ENCODE measurements at places on chromosomes 16 and 17.

GRCh38 chr17:80724775-80725266, 180.2 kb downstream of the RPTOR start:
- no peak for DNase-seq

GRCh38 chr17:44268709-44269534, 987 bp upstream of the SLC4A1 start:
- DNase-seq = no peak

DNA sequence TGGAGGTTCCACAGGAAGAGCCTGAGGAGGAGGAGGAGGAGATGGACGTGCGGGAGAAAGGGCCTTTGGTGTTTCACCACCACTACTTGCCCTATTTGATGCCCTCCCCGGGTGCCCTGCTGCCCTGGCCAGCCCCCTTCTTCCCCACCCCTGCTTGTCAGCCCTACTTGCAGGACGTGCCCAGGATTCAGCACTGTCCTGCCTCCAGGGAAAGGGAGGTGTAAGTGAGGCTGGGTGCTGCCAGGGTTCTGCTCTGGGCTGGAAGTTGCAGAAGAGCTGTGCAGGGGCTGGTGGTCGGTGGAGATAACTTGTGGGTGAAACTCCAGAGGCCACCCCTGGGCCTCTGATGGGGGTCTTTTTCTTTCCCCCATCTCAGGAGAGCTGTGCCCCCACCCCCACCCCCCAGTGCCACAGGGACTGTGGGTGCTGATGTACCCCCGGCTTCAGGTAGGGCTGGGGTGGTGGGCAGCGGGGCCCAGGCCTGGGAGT, 3.0 kb downstream of the PRR29 start:
- DNase-seq = no peak

DNA sequence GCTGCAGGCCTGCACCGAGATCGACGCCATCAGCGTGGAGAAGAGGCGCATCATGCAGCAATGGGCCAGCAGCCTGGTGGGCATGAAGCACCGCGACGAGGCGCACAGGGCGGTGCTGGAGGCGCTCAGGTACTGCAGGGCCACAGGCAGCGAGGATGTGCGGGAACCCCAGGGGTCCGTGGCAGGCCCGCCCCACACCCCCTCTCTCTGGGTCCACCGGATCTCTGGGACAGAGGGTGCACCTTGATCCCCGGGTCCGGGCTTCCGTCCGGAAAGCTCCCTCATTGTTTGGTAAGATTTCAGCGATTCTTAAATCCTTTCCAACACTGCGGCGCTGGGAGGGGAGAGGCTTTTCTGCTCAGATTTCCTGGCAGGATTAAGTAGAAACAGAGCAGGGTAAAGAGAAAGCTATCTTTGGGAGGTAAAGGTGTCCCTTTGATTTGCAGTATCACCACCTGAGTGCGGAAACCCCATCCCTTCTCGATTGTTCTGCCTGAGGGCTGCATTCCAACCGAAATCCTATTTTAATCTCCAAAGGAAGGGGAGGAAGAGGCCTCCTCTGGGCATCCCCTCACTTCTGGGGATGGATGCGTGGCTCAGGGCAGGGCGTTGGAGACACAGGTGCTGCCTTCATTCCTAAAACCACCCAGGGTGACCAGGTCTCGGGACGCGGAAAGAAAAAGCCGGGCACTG, 29.2 kb downstream of the CCDC40 start:
- no peak for DNase-seq

- no peak for DNase-seq
Observed at GRCh38 chr17:565521-565920, 149.1 kb downstream of the VPS53 start.

DNA sequence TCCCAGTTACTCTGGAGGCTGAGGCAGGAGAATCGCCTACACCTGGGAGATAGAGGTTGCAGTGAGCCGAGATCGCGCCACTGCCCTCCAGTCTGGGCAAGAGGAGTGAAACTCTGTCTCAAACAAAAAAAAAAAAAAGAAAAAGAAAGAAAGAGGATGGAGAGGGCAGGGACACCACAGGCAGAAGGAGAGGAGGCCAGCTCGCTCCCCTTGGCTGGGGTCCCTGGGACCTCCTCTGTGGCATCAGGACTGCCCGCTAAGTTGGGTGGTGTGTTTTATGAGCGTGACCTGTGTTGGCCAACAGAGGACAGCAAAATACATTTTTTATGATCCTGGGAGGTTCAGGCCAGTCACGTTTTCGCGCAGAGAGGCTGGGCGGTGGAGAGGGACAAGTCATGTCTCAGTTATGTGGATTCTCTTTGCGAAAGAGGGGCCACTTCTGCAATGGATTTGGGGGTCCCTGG, 229.6 kb downstream of the MRTFB start:
- peak; percentile 38 for DNase-seq

- no peak for DNase-seq
Observed at GRCh38 chr17:45117334-45117733, 15.0 kb downstream of the PLCD3 start.

- DNase-seq = no peak
Observed at GRCh38 chr16:1057252-1057932, 15.2 kb upstream of the SSTR5 start.

DNA sequence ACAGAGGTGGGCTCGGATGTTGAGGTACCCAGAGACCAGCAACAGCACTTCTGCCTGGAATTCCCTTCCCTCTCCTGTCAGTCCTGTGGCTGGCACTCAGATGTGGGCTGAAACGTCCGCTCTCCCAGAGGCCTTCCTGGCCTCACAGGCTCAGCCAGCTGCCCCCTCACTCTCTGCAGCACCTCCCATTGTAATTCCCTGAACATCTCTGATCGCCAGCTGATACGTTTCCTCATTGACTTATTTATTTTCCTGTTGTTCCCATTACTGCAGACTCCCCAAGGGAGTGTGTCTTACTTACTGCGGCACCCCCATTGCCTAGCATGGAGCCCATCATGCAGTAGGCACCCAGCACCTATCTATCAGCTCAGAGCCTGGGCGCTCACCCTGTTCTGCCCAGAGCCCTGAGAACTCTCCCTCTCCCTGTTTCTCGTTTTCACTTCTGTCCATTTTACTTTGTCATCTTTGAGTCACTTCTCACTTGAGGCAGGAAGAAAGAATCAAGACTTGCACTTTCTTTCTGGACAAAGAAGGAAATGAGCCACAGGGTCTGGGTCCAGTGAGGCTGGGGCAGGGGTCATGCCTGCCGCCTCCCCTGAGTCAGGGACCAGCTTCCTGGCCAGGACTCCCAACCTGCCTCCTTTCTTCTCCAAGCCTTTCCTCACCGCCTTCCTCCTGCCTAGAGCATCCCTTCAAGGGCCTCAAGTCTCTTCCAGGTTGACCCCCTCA, 10.2 kb downstream of the CDH5 start:
- no peak for DNase-seq

GRCh38 chr16:76280421-76281215, 3.4 kb downstream of the CNTNAP4 start:
- no peak for DNase-seq

DNA sequence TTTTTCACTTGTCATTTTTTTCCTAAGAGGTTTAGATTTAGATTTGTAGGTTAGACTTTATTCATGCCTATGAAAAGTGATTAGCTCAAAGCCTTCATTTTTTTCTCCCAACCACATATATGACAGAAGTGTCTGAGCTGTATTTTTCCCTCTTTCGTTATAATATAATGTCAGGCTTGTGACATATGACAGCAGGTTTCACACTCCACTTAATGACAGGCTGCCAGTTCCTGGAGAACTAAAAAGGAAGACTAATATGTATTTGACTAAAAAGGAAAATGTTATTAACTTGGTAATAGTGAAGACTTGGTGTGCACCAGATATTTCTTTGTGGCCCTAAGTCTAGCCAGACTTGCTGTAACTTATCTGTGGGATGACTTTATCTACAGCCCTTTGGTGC, 200.7 kb upstream of the CACNG5 start:
- no peak for DNase-seq

DNA sequence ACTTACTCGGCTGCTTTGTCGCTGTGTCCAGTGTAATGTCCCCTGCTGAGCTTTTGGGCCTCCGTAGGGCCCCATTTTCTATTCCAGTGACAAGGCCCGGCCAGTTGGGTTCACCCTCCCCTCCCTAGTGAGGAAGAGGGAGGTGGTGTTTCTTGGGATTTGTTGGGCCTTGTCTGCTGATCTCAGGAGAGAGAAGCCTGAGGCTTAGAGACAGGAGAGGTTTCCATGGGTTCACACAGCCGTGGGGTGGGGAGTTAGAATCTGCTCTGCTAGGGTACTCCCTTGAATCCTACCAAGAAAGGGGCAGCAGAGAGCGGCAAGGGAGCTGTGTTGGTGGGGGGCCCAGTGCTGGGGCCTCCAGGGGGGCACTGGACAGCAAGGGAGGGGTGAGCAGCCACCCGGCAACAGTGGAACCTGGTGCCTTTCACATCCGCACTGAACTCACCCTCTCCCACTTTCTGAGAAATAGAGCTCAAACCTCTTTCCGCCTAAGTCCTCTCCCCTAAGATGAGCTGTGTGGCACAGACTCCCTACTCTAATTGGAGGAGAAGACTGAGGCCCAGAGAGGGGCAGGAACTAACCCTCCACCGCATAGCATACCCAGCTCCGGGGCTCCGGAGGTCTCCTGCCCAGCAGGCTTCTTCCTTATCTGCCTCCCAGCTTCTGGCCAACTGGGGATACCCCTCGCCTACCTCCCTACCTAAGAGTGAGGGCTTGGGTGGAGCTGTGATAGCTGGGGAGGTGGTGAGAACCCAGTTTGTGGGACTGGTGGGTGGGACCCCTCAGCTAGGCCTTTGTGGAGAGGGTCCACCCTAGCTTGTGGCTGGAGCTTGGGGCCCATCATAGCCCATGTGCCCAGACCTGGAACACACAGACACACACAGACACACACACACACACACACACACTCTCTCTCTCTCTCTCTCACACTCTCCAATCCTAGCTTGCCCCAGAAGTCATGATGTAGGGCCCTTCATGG, 6.8 kb downstream of the TBKBP1 start:
- DNase-seq = no peak

- DNase-seq = peak; percentile 19
Observed at GRCh38 chr17:57955183-57955931, at the start of gene CUEDC1. TSS of gene CUEDC1 (minus strand) at chr17:57955412. CDS start at chr17:57885564, 69,848 bp downstream.

DNA sequence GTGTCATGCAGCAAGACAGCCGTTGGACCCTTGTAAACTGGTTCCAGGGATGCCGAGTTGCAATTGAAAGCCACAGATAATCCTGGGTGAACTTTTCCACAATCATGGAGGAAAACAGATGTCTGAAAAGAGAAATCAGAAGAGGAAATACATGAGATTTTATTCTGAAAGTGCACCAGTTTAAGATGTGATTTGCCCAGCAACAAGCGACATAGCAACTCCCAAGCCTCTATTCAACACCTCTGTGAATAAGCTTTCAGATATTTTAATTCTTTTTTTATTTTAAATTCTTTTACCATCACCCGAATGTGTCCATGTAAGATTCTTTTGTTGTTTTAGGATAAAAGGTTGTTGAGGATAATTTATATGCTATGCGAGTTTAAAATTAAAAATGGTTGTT, 46.0 kb downstream of the PKD1L3 start:
- no peak for DNase-seq

DNA sequence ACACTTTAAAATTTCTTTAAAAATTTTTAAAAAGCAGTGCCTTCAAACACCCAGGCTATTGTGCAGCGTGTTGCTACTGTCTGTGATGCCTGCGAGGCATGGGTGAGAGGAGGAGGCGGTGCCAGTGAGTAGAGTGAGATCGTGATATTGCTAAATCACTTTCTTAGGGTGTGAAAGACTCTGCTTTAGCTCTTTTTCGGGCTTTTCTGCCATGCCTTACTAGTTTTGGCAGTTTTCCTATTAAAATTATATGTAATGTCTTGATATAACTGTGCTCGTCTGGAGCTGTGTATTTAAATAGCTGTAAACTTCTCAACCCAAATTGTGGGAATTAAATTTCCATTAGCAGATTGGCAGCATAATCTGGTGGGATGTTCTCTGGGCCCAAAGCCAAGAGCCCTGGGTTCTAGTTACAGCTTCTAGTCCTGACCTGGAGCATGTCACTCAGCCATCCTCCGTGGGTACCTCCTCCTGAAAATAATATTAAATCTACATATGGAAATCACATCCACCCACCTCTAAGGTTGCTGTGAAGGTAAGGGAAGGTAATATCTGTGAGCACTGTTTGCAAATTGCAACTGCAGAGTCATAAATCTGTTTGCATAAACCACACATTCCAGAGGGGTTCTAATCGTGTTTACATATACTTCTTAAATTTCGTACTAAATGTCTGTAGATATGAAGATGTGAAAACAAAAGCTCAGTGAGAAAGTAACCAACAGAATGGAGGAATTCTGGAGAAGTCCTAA, 264.3 kb upstream of the CACNG5 start:
- peak; percentile 5 for DNase-seq

GRCh38 chr17:81962499-81963441, 1.8 kb upstream of the NOTUM start:
- DNase-seq = no peak

- no peak for DNase-seq
Observed at GRCh38 chr17:71484546-71484945, 636.3 kb upstream of the SOX9 start.

DNA sequence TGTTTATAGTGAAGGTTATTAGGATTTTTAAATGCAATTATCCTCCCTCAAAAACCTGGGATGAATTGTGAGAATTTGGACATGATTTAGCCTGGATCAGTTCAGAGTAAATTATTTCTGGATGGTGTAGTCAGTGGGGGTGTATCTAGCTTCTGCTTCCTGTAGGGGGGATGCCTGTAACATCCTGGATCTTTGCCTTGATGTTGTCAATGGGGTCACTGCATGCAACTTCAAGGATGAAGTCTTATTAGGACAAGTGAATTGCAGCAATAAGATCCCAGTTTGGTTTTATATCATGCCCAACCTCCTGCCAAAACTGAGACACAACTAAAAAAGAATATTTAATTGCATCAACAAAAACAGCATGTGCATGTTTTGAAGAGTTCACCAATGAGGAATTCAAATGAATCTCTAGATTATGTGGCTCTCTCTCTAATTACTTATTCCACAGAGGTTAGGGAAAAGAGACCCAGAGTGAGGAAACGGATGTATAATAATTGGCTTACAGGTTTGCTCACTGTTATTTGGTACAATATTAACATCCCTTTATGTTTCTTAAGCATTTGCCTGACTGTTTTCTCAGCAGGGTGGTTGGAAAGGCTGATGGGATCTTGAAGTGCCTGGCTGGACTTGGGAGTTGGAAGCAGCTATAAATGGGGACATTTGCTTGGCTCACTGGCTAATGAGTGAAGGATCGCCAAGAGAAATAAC, 159.8 kb downstream of the HS3ST3B1 start:
- DNase-seq = no peak

DNA sequence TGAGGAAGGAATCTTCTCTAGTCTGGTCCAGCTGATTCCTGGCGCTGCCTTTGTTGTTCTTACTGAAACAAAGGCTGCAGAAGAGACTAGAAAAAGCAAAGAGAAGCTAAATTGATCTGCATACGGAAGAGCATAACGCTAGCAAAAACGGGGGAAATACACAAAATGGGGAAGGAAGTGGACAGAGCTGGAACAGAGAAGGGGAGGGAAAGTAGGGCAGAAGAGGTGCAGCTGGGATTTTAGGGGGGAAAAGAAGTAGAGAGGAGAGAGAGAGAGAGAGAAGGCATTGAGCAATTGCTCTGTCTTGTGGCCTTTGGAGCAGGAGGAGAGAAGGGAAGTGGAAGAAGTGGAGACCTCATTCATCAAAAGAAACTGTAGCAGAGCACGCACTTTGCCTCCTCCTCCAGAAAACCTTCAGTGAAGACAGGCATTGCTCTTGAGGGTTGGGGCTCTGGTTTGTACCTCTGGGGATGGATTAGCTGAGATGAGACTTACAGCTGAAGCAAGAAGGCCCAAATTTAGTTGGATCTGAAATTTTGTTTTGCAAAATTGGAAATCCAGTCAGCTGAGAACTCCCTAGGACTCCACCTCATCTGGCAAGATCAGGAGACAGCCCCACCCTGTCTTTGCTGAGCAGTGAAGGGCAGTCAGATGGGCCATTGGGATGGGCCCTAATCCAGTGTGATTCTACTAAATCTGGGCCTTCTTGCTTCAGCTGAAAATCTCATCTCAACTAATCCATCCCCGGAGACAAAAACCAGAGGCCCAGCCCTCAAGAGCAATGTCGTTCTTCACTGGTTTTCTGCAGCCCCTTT, 55.8 kb downstream of the CDRT4 start:
- no peak for DNase-seq
